ENCODE measurements at places on chromosomes 16 and 17.
A peak's percentile ranks its signal among the peaks of the same experiment; 100 is the strongest.

DNA sequence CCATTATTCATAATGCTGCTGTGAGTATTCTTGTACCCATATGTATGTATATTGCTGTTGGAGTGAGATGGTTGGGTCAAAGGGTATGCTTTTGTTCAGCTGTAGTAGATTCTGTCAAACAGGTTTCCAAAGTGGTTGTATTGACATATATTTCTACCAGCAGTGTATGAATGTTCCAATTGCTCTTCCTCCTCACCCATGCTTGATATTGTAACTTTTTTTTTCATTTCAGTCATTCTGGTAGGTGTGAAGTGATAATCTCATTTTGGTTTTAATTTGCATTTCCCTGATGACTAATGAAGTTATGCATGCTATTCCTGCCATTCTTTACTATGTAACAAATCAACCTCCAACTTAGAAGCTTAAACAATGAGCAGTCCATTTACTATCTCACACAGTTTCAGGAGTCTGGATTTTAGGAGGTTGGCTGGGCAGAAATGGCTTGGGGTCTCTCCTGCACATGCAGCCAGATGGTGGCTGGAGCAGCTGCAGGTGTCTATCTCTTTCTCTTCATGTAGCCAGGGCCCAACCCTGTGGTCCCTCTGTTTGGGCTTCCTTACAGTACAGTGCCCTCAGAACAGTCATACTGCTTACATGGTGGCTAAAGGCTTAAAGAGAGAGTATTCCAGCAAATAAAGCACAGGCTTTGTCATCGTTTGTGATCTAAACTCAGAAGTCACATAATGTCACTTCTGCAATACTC is 21.2 kb downstream of the ERAL1 start:
- DNase-seq = no peak

DNA sequence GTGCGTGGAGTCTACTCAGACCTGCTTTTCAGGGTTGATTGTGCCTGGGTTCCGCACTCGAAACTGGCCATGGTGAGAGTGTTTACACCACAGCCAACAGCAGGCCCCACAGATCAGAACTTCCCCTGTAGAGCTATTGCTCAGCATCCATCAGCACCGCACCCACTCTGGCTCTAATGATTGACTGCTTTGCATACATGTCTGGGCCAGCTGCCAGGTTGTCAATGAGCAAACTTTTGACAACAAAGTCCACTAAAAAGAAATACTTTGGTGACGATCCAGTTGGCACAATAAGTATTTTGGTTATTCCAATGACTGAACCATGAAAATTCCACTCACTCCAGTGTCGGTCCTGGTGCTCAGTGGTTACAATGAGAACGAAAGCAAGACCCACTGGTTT is 190.7 kb downstream of the FOXL1 start:
- no peak for DNase-seq

GRCh38 chr16:17629936-17630335 is 159.2 kb upstream of the XYLT1 start:
- DNase-seq = no peak

GRCh38 chr16:2778630-2778958 is 1.5 kb upstream of the ELOB start:
- no peak for DNase-seq

DNA sequence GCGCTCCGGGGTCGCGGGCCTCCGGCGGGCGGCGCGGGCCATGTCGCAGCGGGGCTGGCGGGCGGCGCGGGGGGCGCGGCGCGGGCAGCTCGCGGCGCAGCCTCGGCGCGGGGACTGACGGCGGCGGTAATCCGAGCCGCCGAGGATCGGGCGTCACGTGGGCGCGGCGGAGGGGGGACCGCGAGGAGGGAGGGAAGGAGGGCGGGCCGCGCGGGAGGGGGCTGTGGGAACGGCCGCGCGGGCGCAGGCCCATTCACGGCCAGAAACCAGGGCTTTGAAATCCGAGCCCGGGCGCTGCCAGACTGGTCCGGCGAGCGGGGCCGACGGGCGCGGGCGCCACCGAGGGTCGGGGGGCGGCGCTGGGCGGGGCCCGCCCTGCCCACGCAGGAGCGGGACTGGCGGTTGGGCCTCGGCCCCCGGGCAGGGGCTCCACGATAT is at the start of gene MTSS2:
MTSS2 (minus strand) TSS at position 116 of the 438 bp plus-strand sequence. CDS start 262 bp downstream, outside the sequence.
- no peak for DNase-seq

DNA sequence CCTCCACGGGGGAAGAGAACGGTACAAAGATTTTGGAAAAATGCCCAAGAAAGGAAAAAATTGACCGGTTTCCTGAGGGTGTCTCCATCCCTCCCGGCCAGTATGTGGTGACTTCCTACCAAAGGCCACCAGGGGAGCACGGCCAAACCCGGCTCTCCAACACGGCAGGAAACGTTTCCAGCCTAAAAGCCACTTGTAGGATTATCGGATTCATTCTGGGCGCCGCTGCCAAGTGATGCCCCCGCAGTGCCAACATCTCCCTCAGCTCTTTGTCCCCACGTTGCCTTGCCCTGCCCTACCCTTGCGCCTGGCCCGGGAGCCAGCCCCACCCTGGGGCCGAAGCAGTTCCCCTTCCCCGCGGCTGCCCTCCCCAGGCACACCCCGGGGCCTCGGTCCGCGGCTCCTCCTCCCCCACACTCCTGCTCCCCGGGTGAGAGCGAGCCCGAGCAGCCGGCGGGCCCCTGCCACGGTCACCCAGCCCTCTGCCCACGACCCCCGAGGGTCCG is 688 bp downstream of the CRK start:
- no peak for DNase-seq

DNA sequence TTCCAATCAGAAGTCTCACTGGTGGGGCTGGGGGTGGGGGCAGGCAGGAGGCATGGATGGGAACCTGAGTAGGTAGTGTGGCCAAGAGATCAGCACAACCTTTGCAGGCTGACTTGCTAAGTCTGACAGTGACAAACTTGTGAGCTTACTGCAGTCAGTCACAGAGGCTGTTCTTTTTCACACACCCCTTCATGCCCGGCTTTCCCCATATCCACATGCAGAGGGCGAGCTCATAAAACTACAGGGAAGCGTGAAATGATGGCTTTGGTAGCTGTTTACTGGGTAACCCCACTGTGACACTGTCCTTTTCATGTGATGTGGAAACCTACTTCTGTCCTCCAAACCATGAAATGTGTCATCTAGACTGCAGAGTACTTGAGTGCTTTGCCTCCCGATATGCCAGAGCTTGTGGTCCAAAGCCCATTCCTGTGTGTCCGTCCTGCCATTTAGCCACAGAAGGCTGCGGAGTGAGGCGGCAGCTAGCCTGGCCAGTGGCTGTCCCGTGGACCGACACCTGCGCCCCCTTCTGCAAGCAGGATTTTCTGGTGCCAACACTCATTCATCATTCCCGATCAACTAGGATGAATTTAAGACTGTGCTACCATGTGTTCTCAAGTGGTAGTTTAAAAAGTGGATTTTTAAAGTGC is 9.8 kb downstream of the GEMIN4 start:
- no peak for DNase-seq

DNA sequence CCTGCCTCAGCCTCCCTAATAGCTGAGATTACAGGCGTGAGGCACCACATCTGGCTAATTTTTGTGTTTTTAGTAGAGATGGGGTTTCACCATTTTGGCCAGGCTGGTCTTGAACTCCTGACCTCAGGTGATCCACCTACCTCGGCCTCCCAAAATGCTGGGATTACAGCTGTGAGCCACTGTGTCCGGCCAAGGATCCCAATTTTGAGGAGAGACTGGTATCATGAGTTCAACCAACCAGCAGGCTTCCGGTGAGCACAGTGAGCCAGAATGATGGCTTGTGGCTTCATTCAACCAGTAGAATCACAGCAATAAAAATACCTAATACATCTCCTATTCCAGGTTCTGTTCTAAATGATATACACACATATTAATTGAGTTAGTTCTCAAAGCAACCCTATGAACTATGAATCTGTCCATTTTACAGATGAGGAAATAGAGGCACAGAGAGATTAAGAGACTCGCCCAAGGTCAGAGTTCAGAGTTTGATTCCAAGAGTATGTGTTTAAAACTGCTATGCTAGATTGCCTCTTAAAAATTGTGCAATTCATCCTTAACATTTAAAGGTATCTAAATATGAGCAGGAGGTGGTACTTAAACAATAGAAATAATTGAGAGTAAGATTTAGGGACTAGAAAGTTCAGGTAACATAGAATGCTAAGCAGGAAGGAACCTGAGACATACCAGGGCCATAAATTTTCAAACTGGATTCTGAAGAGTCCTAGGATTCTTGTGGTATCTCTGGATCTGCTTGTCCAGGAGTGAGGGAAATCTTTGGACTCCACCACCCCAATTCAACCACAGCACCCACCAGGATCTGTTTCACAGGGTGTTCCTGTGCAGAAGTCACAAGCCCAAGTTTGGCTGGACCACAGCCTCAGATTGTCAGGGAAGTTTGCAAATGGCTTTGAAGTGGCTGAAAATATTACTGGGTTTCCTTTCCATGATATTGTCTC is 25.1 kb downstream of the CCDC42 start:
- DNase-seq = no peak

DNA sequence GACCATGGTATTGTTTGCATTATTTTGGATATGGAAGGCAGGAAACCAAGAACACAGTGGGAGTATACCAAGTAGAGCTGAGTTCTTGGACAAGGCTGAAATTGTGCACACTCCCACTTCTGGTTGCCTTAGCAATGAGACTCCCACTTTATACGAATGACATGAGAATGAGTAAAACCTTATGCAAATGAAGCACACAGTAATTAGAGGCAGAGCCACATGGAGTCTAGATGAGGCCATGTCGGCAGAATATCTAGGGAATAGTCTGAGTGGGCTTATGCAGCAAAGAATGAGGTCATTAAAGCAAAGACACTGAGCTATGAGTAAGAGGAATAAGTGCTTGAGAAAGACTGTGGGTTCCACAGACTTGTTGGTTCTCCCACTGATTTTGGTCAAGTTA is 178.7 kb downstream of the GRIN2A start:
- DNase-seq = no peak

DNA sequence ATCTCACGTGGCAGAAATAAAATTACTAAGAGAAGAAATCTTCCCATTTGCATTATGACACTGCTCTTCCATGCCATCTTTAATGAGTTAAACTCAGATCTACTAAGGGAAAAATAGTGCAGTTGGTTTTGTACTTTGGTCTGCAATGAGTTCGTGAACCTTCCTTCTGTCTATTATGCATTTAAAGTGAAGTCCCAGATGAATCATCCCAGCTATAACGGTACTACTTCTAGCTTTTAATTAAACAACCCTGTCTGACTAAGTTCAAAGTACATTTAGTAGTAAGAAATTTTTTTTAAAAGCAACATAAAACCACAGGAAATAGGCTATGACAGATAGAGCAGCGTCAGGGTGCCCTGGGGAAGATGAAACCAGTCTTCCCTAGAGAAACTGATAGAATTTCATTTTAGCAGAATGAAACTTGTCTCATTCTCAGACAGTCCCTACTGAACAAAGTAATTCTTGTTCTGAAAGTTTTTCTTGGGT is 1.8 kb downstream of the TMIGD1 start:
- DNase-seq = no peak

- DNase-seq = no peak
Measured at GRCh38 chr16:25161753-25162367, 50.3 kb downstream of the LCMT1 start.

- peak; percentile 92 for DNase-seq
Measured at GRCh38 chr17:82297714-82298537, 19.5 kb downstream of the CD7 start.

- DNase-seq = no peak
Measured at GRCh38 chr16:87060034-87060986, 256.9 kb downstream of the C16orf95 start.

GRCh38 chr16:86151239-86151851 is 252.4 kb downstream of the IRF8 start:
- DNase-seq = no peak

DNA sequence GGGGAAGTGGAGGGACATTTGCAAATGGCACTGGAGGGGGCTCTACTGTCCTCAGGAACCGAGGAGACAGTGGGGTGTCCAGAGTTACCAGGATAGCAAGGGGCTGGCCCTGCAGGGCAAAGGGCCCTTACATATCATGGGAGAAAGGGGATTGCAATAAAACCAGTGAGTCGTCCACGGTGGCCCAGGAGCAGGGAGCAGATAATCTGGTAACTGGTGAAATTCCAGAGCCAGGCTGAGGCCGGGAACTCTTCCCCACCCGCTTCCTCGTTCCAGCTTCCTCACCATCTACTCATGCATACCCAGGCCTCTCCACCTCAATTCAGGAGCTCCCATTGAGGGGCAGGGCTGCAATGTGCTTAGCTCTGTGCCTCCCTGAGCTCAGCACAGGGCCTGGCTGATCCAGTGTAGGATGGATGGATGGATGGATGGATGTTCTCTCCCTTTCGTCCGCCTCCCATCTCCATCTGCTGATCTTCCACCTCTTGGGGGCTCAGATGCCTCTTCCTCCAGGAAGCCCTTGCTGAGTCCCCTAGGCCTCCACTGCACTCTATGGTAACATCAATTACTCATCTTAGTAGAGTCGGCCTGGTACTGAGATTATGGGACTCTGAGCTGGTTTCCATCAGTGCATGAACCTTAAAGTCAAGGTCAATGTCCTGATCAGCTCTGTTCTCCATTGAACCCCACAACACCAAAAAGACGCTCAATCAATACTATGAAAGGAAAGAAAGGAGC is 41.2 kb upstream of the NDRG4 start:
- DNase-seq = no peak

- peak; percentile 73 for DNase-seq
Measured at GRCh38 chr17:57987581-57988300, at the start of gene VEZF1. Gene VEZF1 (minus strand): TSS chr17:57988254. CDS start chr17:57988111, 143 bp downstream.

- DNase-seq = no peak
Measured at GRCh38 chr16:84732674-84733352, 33.0 kb downstream of the USP10 start.

GRCh38 chr16:12009462-12009861 is 32.9 kb downstream of the SNX29 start:
- DNase-seq = no peak

DNA sequence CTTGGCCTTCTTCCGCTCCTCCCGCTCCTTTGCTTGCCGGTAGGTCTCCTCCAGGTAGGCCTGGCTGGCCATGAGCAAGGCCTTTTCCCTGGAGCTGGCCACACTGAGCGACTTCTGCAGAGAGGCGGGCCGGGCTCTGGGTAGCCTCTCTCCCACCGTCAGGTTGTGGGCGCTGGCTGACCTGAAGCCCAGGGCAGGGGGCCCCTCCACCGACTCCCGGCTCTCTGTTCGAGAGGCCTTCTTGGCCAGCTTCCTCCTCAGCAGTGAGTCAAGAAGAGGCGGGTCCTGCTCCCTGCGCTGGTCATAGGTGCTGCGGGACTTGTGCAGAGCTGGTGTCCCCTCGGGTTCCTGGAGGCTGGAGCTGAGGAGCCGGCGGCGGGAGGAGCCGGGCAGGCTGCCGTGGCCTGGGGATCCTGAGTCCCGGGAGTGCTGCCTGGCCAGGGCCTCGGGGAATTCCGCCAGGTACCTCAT is 12.8 kb downstream of the GPR179 start:
- DNase-seq = no peak
